ENCODE measurements at places on chromosomes 5 and 9.

- DNase-seq, result no peak
Measured at GRCh38 chr5:22835686-22836085, 17.5 kb downstream of the CDH12 start.

DNA sequence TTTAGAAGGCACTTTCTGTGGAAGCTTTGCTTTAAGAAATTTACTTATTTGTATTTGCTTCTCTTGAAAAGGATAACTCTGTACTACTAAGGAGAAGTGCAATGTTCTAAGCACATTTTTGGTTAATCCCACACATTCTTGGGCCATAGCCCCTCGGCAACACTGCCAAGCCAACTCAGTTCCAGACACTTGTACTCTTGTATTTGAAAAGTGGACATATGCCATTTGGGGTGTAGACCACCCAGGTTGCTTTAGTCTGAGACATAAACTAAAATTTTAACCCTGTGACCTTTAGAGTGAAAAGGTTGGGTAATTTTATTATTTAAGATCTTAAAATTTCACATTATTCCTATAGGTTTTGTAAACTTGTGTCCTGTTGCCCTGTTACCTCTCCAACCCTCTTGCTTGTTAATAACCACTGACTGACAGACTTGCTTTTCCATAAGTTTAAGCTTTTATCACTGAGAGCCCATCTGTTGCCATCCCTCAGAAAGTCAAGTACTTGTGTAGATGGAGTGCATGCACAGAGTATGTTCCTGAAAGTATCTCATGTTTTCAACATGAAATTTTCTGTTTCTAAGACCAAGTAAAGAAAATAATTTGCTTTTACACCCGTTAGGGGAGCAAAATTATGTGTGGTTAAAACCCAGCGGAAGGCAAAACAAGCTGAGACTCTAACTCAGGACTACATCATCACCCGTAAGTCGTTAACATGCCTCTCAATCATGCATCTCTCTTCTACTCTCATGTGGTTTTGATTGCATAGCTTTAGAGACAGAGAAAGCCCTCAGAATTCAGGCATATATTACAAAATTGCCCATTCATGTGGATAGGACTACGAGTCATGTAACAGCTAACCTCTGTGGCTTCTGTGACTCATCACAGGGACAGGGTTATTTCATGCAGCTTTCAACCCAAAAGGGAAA, 117.3 kb downstream of the GDNF start:
- DNase-seq, result no peak

DNA sequence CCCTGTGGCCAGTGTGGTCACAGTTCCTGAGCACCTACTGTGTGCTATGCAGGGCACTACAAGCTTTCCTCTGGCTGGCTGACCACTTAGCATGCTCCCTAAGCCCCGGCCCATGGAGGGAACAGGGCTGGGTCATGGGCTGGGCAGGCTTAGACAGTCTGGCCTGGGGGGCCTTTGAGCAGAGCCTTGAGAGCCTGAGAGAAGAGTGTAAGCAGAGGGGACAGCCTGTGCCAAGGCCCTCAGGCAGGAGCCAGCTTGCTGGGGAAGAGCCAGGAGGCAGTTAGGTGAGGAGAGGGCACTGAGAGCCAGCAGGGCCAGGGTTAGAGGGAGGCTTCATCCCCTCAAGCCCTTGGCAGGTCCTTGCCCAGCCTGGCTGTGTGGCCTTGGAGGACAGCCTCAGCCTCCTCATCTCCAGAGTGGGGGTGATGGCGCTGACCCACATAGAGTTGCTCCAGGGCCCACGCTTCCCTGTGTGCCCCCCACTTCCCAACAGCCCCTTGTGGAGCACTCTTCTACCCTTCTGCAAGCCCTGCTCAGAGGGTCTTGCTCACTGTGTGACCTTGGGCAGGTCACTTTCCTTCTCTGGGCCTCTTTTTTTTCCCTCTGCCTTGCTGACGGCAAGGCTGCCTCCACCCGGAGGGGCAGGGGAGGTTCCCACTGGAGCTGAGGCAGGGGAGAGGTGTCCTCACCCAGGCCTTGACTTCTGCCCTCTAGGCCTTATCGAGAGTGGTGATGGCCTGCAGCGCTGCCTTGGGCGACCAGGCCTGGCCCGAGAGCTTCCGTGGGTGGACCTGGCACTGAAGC, 107.1 kb downstream of the PHF2 start:
- DNase-seq, result no peak

- no peak for DNase-seq
Measured at GRCh38 chr5:107403228-107403953, 267.3 kb downstream of the EFNA5 start.

DNA sequence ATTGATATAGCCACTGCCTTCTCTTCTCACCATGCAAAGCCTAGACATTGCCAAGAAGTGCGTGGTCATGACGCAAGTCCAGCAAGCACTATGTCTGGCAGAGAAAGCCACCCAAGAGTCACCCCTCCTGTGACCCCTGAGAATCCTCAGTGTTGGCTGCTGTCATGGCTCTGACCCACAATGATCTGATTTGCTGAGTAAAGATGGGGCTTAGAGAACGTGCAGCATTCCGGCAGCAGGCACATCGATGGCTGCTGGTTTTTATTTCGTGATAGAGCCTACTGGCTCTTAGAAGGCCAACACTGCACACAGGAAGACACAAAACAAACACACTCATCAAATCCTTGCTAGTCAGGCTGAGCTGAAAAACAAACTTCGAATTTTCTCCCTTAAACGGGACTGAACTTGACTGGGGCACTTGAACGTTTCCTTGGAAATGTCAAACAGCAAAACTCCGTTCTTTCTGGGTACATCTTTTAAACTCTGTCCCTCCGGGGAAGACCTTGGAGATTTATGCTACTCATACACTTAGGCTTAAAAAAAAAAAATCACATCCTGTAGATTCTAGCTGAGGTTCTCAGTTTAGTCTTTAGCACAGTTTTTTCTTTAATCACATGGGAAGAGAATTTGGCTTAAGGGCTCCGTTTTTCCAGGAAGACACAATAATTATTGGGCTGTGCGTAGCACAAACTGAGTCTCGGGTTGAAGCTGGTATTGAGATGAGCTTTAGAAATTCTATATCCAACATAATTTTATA, 88.2 kb upstream of the BASP1 start:
- DNase-seq, result no peak

GRCh38 chr5:133602835-133603380, 9.4 kb downstream of the FSTL4 start:
- DNase-seq, result no peak

DNA sequence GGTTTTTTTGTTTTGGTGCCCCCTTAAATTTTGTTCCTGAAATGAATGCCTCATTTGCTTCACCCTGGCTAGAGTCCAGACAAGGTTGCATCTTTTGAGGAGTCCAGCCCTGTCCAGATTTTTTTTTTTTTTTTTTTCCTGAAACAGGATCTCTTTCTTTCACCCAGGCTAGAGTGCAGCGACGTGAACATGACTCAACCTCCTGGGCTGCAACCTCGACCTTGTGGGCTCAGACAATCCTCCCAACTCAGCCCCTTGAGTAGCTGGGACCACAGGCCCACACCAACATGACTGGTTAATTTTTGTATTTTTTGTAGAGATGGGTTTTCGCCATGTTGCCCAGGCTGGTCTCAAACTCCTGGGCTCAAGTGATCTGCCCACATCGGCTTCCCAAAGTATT, 469.0 kb upstream of the BRINP1 start:
- no peak for DNase-seq

Data from T-helper 1 cell (primary cell).